Mesothelial cell of epicardium (in vitro differentiated cells): ENCODE measurements at places on chromosomes 4 and X. TPM values are rescaled to one million over a fixed set of nuclear protein-coding genes. Genes with fewer than 3 reads are reported as not detected.

APELA gene
- total RNA-seq: 0.56 to 1.0 TPM (median 0.58 TPM) in 3 replicates

PDLIM3 gene
- 8.4 to 11.2 TPM (median 9.2 TPM) in 3 replicates for total RNA-seq

- no peak for DNase-seq
- no peaks in the 10 kb centered on the region for H3K36me3 ChIP-seq
- peaks cover 8% of the 10 kb centered on the region for H3K4me1 ChIP-seq
- peaks cover 10% of the 10 kb centered on the region for H3K27me3 ChIP-seq
- no peak overlapping the region for H3K4me3 ChIP-seq
Measured at GRCh38 chr4:8131210-8131609, 27.4 kb downstream of the ABLIM2 start.

DNA sequence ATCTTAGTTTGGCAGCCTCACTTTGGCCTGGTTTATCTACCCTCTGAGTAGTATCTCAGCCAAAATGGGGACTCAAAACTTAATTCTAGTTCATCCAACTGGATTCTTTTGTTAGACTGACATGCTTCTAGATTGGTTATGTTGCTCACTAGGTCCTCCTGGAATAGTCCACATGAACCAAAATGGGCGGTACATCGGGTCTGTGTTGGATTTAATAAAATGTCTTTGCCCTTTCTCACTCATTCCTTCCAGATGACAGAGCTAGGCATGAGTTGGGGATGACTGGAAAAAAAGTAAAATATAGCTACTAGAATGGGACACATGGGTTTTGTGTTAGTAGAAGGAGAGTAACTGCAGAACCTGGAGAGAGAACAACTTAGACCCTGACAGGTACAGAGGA is 247.9 kb downstream of the CCSER1 start:
- DNase-seq: no peak
- H3K27ac ChIP-seq: no peak overlapping the region
- H3K4me1 ChIP-seq: no peaks in the 10 kb centered on the region
- H3K36me3 ChIP-seq: no peaks in the 10 kb centered on the region
- no peaks in the 10 kb centered on the region for H3K27me3 ChIP-seq

DNA sequence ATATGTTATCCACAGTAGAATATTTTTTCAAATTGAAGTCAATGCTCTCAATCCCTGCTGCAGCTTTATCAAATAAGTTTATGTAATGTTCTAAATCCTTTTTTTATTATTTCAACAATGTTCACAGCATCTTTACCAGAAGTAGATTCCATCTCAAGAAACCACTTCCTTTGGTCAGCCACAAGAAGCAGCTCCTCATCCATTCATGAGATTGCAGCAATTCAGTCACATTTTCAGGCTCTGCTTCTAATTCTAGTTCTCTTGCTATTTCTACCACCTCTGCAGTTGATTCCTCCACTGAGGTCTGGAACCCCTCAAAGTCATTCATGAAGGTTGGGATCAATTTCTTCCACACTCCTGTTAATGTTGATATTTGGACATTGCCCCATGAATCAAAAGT is 2301.3 kb upstream of the TENM3 start:
- H3K36me3 ChIP-seq: peaks cover 4% of the 10 kb centered on the region
- H3K4me1 ChIP-seq: no peaks in the 10 kb centered on the region
- H3K27ac ChIP-seq: no peak overlapping the region
- H3K27me3 ChIP-seq: no peaks in the 10 kb centered on the region

DNA sequence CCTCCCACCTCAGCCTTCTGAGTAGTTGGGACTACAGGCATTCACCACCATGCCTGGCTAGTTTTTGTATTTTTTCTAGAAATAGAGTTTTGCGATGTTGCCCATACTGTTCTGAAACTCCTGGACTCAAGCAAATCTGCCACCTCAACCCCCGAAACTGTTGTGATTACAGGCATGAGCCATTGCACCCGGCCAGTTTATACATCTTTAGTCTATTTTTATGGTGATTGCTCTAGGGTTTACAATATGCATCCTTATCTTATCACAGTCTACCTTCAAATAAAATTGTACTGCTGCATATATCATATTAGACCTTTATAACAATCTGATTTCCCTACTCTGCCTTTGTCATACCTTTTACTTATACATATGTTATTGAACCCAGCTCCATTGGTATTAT is 56.9 kb downstream of the SOWAHB start:
- no peak overlapping the region for H3K27ac ChIP-seq
- H3K36me3 ChIP-seq: no peaks in the 10 kb centered on the region
- no peak overlapping the region for H3K4me3 ChIP-seq
- peaks cover 4% of the 10 kb centered on the region for H3K4me1 ChIP-seq
